ENCODE measurements at places on chromosomes 3 and 15.

- peak; percentile 11 for DNase-seq
Observed at GRCh38 chr3:62607287-62608029, 234.1 kb upstream of the FEZF2 start.

DNA sequence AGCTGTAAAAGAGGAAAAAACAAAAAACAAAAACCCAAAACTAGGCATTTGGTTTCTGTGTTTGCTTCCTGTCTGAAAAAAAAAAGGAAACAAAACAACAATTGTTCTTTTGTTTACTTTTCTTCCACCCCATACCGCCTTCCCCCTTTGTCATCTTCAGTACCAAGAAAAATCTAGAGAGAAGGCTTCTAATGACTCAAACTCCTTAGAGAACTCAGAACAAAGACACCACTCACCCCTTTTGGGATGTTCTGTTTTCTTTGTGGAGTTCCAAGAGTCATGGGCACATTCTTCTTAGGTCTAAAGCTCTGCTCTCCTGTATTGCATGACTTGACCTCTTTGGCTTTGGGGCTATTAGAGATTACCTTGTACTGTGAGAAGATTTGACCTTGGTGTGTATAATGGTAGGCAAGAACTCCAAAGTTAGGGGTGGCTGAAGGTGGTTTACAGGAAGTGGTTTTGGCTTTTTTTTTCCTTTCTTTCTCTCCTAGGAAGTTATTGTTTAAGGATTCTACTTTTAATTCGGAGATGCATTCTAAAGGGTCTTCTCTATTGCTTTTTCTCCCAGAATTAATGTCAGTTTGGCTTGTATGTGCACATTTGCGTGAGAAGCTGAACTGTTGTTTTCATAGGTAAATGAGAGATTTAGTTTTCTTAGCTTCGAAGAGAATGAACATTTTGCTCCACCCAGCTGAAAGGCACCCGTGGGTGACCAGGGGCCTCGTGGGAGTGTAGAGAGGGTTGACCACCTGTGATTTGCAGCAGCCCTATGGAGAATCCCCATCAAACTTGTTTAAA lies 39.5 kb upstream of the ZBTB20 start:
- no peak for DNase-seq

- no peak for DNase-seq
Observed at GRCh38 chr15:90531147-90531546, 1.4 kb downstream of the CRTC3 start.

DNA sequence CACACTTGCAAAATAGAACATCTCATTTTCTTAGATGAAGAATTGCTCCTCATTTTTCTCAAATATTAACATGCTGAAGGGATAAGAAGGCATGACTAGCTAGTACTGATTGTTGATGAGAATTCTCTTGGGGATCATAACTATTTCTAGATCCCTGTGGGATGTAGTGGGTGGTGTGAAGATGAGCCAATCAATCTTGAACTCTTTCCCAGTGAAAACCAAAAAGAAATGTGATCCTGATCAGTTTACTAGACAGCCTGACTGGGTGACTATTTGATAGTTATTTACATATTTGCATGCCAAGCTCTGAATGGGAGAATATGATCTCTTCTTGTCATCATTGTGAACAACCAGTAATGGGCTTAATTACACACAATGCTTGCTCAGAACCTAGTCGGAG lies 63.7 kb downstream of the ZIC1 start:
- no peak for DNase-seq

- DNase-seq = no peak
Observed at GRCh38 chr3:171801738-171802589, 8.3 kb downstream of the PLD1 start.

- no peak for DNase-seq
Observed at GRCh38 chr3:38645601-38646000, 3.9 kb downstream of the SCN5A start.

- DNase-seq = no peak
Observed at GRCh38 chr15:92407916-92408315, 14.2 kb downstream of the ST8SIA2 start.

- DNase-seq = no peak
Observed at GRCh38 chr15:60708684-60709083, 229.7 kb upstream of the ICE2 start.

DNA sequence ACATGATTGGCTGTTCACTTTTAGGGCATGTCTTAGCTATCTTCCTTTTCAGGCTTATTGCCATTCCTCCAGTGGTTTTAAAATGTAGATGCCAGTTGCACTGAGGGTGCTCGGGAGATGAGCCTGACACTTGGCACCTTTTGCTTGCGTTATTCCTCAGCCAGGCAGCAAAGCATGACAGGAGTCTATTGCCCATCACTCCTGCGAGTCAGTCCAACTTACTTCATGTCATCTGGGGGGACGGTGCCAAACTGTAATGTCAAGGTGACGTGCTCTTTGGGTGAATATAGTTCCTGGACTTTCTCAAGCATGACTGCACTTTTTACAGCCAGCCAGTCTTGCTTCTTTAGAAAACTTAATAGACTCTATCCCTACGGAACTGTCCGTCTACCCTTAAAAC lies 406.0 kb upstream of the C2CD4B start:
- DNase-seq = no peak

- no peak for DNase-seq
Observed at GRCh38 chr3:13718000-13718399, 161.9 kb downstream of the WNT7A start.

GRCh38 chr3:195913382-195913781 lies 5.0 kb upstream of the TNK2 start:
- DNase-seq = no peak

DNA sequence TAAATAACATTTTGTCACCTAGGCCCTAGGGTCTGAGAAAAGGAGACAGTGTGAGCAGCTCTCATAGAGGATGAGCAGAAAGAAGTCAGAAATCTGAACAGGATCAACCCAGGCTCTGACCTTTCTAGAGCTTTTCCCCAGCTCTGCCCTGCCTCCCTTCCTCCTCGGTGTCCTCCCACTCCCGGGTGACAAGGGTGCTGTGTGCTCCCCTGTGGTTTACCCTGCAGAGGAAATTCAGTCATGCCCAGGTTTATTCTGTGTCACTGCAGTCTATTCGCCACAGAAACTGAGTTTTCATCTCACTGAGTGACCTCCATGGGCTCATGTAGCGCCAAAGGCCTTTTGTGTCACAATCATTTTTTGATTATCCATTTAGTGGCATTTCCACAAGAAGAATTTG lies 76.6 kb downstream of the IL12A start:
- no peak for DNase-seq

- DNase-seq = no peak
Observed at GRCh38 chr3:40116478-40117177, 192.9 kb upstream of the EIF1B start.

Measured in NCI-H2171 treated with DMSO at 0.1 percent for 48 hours (cell line).